ENCODE measurements at places on chromosomes 3 and 15.
A peak's percentile ranks its signal among the peaks of the same experiment; 100 is the strongest.

- DNase-seq, result no peak
Measured at GRCh38 chr3:50573566-50574443, 4.5 kb downstream of the HEMK1 start.

- DNase-seq, result peak; percentile 78
Measured at GRCh38 chr3:173395412-173396181, 1.9 kb upstream of the NLGN1 start.

GRCh38 chr3:55200906-55201305 lies 273.0 kb upstream of the LRTM1 start:
- DNase-seq, result no peak

DNA sequence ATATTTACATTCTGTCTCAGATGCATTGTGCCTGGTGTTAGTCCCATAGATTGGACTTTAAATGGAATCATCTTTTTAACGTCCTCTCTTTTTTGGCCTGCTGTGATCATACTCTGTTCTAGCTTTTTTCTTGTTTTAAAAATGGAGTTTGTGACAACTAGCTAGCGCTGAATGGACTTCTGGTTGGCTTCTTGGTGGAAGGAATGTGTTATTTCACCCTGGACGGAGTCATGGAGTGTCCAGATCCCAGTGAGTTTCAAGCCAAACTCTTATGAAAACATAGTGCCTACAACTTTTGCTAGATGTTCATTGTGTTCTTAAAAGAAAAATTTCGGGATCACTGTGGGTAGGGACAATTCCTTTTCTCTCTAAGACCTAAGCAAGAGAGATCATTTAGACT lies 192.6 kb downstream of the TCF12 start:
- DNase-seq, result no peak

DNA sequence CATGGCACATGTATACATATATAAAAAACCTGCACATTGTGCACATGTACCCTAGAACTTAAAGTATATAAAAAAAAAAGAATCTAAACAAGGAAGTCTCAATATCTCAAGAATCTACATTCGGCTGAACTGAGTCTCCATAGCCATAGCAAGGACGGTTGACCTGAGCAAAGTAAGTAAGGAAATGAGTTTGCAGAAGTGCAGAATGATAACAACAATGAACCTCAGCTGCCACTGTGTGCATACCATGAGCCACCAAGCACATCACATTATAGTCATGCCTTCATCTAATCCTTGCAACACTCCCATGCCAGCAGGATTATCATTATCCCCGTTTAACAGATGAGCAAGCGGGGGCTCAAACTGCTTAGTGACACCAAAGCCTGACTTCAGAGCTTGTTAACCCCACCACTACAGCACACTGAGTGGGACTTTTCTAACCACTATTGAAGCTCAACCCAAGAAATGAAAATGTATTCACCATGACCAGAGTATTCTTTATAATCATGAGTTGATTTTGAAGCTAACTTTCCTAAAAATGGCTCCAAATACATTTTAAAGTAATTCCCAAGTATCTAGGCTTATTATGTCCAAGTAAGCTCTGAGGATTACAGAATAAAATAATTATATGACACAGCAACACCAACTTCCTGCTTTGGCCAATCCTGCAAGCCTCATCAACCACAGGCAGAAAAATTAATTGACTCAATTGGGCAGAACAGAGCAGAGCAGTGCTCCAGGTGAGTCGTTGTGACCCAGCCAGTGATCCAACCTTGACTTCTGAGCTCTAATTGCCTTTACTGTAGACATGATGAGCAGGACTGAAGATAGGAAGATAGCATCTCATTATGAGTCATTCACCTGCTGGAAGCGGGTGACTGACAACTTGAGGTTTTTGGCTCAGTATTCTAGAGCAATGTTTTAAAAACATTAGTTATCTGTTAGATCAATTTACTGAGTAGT lies 47.3 kb upstream of the IL12A start:
- DNase-seq, result no peak

GRCh38 chr15:60829416-60829815 lies 350.5 kb upstream of the ICE2 start:
- DNase-seq, result no peak

- no peak for DNase-seq
Measured at GRCh38 chr15:41828807-41829141, 882 bp downstream of the JMJD7 start.

DNA sequence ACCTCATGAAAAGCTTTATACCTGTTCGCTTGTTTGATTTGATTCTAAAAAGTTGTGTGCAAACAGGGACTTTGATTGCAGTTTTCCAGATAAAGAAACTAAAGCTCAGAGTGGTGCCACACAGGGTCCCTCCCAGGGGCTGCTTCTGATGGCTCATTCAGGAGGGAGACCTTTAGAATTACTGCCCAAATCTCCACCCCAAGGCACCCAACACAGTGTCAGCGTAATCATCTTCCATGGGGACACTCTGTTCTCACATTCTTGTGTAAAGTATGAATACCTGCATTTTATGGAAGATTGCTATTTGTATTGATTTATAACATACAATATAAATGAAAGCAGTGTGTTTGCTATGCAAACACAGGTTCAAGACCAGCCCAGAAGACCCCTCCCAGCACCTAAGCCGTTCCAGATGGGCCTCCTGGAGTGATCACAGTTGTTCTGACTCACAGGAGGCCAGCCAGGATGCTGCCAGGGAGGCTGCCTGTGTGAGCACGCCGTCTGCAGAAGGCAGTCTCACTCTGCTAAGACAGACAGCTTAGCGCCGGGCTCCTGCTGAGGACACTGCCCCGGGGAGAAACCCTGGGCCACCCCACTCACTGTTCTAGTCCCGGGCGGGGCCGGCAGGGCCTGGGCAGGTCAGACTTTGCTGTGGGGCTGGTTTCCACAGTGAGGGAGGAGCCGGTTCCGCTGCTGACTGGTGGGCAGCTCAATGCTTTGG lies 185.6 kb downstream of the FAM43A start:
- DNase-seq, result peak; percentile 86

GRCh38 chr3:72811571-72811970 lies 36.7 kb downstream of the SHQ1 start:
- DNase-seq, result no peak

DNA sequence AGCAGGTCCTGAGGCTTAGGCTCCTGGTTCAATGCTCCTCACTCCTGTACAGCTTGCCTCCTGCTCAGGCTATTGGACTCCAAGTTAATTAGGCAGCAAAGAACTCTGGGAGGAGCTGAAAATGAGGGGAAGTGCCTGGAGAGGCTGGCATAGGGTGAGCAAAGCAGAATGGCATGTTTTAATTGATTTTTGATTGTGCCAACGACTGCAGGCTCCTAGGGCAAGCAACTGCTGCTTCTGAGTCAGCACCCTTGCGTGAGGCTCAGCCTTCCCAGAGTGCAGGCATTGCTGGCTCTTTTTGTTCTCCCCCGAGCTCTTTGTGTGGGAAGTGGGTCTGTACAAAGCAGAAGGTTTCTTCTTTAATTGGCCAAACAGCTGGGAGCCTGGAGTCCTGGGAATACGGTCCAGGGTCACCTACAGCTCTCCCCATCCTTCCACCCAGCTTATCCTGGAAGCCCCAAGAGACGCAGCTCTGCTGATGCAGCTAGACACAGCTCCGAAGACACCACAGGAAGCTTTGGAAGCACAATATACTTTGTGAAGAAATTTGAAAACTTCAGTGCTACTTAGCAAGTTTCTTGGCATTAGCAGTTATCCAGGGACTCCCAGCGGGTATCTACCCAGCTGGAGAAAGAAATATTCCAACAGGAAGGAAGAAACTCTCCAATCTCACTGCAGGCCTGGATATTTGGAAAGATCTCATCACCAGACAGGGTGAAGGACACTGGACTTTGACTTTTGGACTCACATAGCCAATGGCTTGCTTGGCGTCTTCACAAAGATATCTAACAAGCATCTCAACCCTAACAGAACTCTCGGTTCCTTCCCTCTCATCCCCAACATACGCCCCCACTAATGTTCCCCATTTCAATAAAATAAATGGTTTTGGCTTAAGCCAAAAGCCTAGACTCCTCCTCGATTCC lies 76.8 kb downstream of the BDH1 start:
- no peak for DNase-seq

DNA sequence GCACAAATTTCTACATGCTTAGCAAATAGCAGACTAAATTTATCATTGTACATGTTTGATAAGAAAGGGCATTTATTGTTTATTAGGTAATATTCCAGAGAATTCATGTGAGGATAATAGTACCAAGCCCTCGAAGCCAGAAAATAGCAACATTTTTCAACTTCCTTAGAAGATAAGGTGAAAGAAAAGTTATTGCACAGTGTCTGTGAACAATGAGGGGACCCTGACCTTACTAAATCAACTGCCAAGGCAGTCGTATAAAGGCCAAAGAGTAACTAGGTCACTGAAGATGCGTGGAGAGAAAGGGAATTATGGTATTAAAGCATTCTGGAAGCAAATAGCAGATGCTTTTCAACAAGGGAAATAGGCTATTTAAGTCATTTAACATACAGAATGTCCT lies 20.3 kb upstream of the ARL6 start:
- DNase-seq, result no peak

DNA sequence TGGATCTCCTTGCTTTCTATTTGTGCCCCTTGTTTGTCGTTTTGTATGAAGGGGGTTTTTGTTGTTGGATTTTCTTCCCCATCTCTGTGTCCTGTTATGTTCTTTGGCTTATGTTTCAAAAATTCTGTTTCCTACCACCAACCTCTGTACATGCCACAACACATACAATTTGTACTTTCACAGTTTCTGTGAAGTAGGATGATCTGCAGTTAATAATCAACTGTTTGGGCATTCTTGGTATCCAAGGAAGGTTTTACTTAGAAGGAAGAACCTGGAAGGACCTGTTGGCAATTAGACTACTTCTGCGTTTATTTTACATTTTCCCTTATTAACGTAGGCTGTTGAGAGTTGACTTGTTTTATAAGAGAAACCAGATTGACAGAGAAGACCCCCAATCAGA lies 8.3 kb downstream of the SETD5 start:
- no peak for DNase-seq

DNA sequence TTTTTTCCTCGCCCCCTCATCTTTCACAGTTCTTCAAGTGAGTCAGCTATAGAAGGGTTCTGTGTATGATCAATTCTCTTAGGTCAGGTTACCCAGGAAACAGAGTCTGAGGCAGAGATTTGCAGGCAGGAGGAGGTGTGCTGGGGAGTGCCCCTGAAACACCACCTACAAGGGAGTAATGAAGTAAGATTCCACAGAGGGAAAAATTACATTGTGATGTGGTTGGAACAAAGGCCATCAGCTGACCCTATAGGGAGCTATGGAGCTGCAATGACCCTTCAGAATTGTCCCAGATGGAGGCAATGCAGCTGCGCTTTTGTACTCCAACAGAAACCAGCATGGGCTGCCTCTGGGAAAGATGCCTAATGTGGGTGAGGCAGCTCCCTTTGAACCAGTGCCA lies 142.2 kb upstream of the CNTN3 start:
- no peak for DNase-seq

- no peak for DNase-seq
Measured at GRCh38 chr3:167840247-167840646, 104.7 kb downstream of the SERPINI1 start.

- no peak for DNase-seq
Measured at GRCh38 chr15:94366781-94367180, 135.4 kb downstream of the MCTP2 start.

DNA sequence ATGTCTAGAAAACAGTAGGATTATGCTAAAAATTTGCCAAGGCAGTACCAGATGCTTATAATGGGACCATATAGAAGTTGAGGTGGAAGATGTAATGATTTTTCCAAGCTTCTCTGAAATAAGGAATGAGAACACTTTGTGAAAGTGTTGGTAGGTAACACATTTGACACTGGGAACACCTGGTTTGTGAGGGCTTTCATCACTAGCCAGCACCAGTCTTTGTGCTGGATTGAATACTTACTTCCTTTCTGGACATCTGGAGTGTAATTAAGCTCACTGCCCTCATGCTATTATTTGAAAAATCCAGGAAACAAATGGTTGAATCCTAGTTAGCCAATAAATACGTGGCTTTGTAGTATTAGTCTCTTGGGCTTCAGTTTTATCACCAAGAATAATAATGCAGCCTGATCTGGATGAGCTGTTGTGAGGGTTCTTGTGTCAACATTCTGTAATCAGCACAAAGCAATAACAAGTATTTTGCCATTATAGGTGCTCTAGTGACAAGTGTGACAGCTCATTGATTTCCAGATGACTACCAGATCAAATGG lies 12.9 kb downstream of the CCDC80 start:
- DNase-seq, result no peak

DNA sequence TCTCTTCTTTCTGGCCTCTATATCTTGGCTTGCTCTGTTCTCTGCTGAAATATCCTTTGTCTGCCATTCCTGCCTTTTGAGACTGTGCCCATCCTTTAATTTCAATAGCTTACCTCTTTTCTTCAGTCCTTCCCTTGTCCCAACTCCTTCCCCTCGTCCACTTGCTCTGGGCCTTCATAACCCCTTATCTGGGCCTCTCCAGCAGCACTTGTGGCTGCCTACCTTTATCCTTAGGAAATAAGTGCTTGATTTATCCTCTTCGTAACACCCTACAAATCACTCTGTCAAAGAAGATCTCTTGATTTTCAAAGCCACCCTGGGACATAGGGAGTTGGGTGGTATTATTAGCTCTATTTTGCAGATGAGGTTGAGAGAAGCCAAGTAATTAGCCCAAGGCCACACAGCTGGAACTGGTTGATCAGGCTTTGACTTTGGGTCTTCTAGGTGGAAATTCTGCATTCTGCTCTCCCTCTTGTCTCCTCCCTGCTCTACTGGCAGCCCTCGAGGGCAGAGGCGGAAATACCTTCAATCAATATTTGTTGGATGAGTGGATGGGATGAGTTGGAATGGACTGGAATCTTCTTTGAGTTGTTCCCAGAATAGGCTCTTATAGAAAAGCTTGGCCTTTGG lies 84.0 kb upstream of the TLE3 start:
- DNase-seq, result no peak

DNA sequence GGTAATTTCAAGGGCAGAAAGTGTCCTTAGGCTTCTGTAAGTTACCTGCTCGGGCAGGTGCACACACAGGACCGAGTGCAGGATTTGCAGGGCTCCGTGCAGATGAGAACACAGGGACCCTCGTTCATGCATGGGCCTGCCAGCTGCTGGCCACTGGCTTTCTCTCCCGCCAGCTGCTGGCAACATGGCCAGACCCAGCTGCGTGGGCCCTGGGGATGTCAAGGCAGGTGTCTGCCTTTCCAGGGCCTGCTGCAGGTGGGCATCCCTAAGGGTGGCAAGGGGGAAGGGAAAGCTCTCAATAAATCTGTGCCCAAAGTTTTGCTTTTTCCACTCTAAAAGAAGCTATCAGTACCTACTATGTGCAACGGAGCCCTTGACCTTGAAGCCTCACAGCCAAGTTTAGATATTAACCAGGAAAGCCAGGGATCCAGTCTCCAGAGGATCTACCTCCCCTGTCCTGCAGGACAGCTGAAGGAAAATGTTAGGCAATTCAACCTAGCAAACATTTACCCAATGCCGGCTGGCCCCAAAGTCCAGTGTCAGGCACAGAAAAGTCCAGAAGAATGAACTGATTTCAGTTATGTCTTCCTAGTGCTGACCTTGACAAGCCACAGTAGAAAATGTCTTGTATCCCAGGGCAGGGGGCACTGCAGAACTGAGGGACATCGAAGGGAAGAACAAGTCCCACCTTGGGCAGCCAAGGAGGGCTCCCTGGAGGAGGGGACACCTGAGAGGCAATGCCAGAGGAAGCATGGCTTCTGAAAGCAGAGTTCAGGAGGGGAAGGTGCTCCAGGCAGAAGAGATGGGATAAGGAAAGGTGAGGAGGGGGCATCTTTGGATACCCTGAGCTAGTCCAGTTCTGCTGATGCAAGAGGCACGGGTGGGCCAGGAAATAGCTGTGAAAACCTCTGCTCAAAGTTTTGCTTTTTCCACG lies 26.4 kb downstream of the NUP210 start:
- no peak for DNase-seq

Data from stomach (tissue), 19 donors.